NCI-H1105 (cell line): ENCODE measurements at places on chromosomes 2 and 18.

DNA sequence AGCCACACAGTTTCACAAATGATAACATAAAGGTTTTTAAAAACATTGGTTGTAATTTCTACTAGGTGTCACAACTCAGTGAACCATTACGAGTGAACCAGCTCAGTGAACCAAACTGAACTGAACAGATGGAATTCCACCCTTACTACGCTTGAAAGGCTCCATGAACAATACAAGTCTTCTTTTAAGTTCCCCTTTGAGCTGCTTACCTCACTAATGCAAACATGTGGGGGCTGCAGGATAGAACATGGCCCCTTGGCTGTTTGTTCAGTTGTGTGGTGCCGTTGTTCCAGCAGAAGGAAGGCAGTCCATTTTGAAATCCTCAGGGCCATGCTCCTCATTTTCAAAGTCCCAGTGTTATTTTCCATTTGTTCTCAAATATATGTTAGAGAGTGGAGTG is 30.7 kb upstream of the KLHL14 start:
- no peak for DNase-seq

- DNase-seq = no peak
Measured at GRCh38 chr2:217774232-217774631, 228.6 kb downstream of the TNS1 start.

DNA sequence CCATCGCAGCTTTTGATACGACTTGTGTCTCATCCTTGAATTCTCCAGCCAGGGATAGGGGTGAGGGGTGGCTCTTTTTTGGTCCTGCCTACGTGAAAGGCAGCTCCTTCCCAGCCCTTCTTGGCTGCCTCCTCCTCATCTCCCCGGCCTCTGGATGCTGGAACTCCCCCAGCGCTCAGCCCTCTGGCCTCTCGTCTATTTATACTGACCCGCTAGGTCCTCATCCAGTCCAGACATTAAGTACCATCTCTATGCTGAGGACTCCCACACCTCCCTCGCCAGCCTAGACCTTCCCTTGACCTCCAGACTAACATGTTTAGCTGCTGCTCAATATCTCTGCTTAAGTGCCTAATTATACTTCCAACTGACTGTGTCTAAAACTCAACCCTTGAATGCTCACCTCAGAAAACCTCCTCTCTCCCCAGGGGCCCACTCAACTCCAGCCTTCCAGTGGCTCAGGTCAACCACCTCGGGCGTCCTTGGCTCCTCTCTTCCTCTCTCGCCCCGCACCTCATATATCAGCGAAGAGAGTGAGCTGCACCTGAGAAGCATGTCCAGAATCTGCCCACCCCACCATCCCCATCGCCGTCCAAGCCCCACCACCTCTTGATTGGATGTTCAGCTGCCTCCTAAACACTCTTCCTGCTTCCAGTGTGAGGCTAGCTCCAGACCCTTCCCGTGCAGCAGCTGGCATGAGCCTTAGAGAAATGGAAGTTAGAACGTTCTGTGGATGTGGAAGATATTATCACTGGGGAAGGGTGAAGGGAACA is 34.8 kb downstream of the TOGARAM2 start:
- no peak for DNase-seq

DNA sequence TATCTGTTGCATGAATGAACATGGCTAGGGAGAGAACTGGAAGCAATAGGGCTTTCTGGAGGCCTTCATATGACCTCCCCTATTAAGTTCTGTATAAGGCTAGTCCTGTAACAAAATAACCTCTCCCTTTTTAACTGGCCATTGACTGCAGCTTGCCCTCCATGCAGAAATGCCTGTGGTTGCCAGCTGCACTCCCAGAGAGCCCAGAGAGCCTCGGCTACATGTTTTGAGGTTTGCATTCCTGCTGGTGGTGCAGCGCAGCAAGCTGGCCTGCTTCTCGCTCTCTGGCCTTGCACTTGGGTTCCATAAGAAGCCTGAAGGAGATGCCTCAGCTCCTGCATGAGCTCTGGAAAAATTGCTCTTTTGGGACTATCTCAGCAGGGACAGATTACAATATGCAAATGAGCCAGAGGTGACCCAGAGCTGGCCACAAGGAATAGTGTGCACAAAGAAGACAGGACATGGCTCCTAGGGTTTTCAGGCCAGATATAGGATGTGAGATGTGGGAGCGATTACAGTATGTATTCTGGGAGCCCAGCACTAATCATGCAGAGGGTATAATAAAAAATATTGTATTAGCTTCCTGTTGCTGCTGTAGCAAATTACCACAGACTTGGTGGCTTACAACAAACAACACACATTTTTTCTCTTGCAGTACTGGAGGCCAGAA is 186.7 kb downstream of the INSIG2 start:
- no peak for DNase-seq

DNA sequence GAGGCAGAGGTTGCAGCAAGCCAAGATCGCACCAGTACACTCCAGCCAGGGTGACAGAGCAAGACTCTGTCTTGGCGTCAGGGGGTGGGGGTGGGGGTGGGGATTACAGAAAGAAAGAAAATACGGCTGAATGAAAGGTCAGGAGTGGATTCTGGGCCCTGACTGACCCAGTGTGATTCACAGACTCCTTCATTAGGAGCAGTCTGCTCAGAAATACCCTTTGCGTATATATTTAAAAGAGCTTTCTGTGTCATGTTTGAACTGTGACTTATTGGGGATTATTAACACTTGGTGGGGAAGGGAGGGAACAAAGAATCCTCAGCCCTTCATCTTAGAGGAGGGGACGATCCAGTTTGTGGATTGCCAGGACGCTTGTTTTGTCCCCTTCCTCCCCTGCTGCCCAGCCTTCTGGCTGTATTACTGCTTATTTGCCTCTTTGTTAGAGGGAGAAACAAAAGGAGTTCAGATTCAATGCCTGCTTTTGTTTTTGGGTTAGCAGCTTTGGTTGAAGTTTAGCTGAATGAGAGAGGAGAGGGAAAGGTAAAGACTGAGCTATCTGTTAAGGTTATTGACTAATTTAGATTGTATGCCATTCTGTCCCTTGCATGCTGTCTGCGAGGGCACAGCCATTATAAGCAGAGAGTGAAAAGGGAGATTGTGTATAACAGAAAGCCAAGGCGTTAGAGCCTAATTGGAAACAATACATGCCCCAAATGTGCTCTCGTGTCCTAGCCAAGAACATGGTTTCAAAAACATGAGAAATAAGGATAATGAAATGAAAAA is 118.3 kb downstream of the FMNL2 start:
- no peak for DNase-seq

DNA sequence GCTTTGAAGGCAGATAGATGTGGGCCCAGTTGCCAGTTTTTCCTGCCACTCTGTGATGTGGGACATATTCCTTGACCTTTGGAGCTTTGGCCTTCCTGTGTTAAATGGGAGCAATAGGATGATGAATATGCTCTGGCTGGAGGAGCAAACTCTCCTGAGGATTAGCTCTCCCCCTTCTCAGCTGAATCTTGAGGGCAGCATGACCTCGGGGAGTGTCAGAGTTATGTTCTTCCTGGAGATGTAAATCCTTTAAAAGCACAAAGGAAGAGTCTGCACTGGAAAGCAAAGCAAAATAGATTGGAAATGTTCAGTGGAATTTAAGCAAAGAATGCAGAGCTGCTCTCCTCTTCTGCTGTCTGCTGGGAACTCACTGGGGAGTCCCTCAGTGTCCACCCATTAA is 160.1 kb downstream of the ALK start:
- DNase-seq = no peak

GRCh38 chr2:148586522-148587128 is 57.9 kb upstream of the EPC2 start:
- DNase-seq = no peak

DNA sequence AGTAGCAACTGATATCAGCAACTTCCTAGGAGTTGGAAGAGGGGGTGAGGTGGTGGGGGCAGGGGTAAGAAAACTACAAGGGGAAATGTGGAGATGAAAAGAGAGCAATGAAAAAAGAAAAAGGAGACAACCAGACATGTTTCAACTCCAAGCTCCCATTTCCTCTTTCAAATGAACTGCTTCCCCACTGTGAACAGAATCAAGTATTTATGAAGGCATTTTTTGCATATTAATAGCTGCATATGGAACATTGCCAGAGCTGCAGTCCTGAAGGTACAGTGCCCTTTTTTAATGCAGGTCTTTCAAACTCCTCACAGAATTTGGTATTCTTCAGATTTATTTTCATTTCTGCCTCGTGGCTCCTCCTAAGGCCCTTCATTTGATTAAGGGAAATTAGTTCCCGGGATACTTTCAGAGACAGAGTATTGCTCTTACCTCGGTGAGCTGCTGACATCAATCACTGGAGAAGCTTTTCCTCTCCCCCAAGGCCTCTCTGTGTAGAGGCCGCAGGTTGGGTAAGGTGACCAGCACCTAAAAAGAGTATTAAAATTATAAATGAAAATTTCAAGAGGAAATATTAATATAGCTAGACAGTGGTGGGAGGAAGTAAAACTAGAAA is 68.4 kb downstream of the KIAA2012 start:
- DNase-seq = no peak
